Thymus (tissue), 14 donors: ENCODE measurements at places on chromosomes 1 and 21. TPM values are rescaled to one million over a fixed set of nuclear protein-coding genes. Genes with fewer than 3 reads are reported as not detected.

GRCh38 chr21:19489930-19490329 is 1086.3 kb upstream of the TMPRSS15 start:
- no peak for DNase-seq

- no peak for DNase-seq
Measured at GRCh38 chr1:110241516-110241915, 31.4 kb downstream of the KCNC4 start.

GRCh38 chr1:1311107-1312104 is 3.0 kb downstream of the PUSL1 start:
- no peak for DNase-seq

DNA sequence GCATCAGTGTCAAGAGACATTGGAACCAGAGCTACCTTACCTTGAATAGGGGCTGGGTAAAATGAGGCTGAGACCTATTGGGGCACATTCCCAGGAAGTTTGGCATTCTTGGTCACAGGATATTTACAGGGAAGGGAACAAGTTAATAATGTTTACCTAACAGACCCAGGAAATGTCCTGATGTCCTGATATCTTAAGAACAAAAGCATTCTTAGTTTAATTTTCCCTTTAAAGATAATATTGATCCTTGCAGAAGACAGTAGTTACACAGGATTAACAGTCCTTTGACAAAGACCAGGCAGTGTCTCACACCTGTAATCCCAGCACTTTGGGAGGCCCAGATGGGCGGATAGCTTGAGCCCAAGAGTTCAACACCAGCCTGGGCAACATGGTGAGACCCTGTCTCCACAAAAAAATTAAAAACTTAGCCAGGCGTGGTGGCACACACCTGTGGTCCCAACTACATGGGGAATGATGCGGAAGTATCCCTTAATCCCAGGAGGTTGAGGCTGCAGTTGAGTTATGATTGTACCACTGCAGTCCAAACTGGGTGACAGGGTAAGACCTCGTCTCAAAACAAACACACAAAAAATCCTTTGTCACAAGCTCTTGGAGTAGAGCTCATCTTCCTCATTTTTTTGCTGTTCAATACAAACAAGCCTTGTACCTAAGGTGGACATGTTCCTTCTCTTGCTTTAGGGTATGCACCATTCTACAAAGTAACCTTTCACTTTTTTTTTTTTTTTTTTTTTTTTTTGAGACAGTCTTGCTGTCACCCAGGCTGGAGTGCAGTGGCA is 1.3 kb upstream of the TOMM20 start:
- no peak for DNase-seq

DNA sequence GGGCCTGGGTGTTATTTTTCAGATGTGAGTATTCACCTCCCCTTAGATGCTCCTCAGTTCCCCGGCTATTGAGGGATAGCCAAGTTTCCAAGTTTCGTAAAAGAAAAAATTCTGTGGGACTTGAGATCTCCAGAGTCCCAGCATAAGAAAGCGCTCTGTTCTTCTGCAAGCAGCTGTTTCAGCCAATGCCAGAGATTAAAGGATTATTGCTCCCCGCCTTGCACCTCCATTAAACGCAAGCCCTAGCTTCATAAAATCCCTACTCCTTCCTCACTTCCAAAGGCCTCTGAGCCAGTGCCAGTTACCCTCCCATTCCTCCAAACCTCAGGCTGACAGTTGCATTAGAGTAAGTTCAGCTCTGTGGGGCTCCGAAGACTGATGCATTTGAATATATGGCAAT is 56.4 kb downstream of the CHIA start:
- DNase-seq: no peak

- no peak for DNase-seq
Measured at GRCh38 chr1:67652800-67653199, 32.2 kb upstream of the GADD45A start.

DNA sequence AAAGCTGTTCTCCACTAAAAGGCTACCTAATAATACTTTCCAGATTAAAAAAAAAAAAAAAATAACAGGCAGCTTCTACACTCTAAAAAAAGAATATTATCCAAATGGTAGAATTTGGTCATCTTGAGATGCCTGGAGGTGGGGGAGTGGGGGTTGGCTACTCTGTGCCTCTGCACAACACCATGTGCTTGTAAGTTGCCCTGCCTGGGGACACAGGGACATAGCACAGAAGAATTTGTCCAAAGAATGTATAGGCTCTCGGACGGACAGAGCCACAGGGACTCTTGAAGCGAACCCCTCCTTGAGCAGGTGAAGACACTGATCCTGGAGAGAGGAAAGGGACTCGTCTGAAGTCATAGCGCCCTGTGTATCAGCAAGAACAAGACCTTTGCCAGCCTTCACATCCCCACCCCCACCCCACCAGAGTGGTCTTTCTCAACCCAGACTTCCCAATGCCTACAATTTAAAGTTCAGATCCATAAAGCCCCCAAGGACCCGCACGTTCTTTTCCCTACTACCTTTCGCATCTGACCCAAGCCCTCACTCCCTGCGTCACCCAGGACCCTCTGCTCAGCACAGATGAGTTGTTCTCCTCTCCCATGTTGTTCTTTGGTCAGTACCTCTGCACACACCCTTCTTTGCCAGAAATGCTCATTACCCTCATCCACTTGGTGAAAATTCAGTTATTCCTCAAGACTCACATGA is 72.6 kb downstream of the LGR6 start:
- DNase-seq: no peak

DNA sequence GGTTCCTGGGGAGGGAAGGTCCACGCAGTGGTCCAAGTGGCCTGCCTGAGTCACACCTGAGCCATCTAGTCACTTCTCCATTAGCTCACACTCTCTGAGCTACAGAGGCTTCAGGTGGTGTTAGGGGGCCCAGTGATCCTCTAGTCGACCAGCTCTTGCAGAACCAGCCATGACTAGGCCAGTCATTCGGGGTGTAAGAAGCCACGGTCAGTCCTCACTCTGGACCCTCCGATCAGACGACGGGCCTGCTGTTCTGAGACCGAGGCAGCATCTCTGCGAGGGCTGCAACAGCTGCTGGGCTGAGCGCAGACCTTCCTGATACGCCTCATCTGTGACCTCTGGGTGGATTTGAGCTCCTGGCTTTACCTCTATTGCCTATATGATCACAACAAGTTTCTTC is 68.8 kb downstream of the RIPK4 start:
- no peak for DNase-seq

DNA sequence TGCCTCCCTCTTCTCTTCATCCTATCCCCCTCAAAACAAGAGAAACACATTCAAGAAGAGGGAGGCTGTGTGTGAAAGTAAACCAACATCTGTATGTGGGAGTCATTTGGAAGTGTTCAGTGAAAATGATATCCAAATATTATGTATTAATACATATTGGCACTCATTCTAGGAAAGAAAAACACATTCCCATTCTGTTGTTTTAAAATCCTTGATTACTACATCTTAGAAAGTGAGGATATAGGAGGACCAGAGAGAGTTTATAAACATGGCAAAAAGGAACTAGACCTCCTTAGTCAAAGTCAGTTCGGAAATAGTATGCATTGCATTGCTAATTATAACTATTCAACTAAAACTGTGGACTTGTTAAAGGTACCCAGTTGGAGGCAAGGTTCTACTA is 786.6 kb downstream of the ADGRL2 start:
- DNase-seq: no peak

DNA sequence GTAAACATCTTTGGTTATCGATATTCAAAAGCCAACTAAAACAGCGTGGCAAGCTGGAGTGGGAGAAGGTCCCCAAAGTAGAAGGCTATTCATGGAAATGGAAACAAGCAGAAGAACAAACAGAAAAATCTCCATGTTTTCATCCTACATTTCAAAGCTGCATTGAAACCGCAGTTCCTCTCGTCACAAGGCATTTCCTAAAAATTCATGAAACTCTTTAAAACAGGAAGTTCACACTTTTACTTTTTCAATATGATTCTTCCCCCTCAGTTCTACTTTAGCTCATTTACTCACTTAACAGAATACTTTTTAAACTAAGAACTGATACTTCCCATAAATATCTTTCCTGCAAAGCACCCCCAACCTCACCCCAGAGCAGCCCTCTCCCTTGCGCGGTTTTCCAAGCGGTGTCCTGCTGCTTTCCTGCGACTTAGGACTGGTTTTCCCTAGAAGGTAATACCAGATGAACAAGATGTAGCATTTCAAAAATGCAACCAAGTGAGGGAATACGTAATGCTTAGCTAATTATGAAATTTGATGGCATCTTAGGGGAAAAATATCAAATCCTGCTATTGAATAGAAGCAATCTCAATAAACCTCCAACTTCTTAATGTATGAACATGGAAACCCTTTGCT is 228.3 kb upstream of the PKN2 start:
- no peak for DNase-seq

- DNase-seq: no peak
Measured at GRCh38 chr1:172375211-172375631, 45.3 kb upstream of the C1orf105 start.

GRCh38 chr1:23804183-23804835 is 3.8 kb upstream of the GALE start:
- DNase-seq: no peak

Gene KCNE2
- 0.18 TPM for polyA plus RNA-seq

GRCh38 chr1:61741711-61742619 is at the start of gene PATJ:
PATJ (plus strand) TSS chr1:61742480; CDS start chr1:61762893, 20,413 bp downstream.
- no peak for DNase-seq

DNA sequence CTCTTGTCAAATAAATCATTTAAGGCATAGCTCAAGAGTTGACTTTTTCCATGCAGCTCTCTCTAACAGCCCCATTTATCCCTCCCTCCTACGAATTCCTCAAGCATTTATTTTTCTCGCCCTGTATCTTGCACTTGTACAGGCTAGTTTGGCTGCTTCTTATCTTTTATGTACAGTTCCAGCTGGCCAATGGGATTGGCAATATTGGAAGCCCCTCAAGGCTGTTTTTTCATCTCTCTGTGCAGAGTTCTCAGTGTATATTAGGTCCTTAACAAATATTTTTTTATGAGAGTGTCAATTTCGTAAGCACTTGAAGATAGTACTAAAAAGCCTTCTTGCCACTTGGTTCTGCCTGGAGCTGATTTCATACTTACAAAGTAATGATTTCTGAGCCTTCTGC is 356.0 kb downstream of the ST6GALNAC3 start:
- DNase-seq: no peak
